ENCODE measurements at places on chromosomes 6 and 20.

DNA sequence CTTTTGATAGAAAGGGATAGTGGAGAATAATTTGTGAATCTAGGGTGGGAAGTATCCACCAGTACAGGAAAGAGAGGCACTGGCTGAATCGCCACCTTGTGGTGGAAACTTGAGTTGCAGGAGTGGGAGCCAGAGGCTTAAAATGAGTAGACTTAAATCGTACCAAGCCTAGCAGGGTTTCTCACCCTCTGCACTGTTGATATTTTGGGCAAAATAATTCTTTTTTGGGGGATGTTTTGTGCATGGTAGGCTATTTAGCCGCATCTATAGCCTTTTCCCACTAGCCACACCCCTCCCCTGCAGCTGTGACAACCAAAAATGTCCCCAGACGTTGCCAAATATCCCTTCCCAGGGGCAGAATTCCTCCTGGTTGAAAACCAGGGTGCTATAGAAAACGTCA lies 119.1 kb downstream of the DHX35 start:
- DNase-seq = peak; percentile 67

GRCh38 chr6:165906-166305 lies 126.4 kb upstream of the DUSP22 start:
- no peak for DNase-seq

GRCh38 chr6:100435299-100435698 lies 29.4 kb downstream of the SIM1 start:
- DNase-seq = peak; percentile 4

DNA sequence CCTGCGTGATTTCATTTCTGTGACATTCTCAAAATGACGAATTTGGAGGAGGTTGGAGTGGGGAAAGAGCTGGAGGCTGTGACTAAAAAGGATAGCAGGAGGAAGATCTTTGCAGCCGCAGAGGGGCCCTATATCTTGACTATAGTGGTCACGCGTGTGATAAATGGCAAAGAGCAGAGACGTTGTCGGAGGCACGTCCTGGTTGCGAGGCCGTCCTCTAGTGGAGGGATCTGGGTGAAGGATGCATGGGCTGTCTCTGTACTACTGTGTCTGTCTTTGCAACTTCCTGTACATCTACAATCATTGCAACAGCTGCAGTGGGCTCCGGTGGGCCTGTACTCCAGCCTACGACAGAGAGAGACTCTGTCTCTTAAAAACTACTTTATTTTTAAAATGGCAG lies 76.6 kb downstream of the YTHDF1 start:
- DNase-seq = no peak
